ENCODE measurements at places on chromosomes 13 and 19.

GRCh38 chr13:59856281-59856810 is 307.4 kb downstream of the DIAPH3 start:
- DNase-seq, result no peak

GRCh38 chr13:100273552-100273951 is 184.7 kb downstream of the PCCA start:
- no peak for DNase-seq

- no peak for DNase-seq
Observed at GRCh38 chr19:45774765-45775164, 5.7 kb upstream of the SIX5 start.

GRCh38 chr13:101149735-101150384 is 266.4 kb downstream of the NALCN start:
- DNase-seq, result no peak

- DNase-seq, result no peak
Observed at GRCh38 chr19:11806354-11807098, 7.5 kb upstream of the ZNF440 start.

DNA sequence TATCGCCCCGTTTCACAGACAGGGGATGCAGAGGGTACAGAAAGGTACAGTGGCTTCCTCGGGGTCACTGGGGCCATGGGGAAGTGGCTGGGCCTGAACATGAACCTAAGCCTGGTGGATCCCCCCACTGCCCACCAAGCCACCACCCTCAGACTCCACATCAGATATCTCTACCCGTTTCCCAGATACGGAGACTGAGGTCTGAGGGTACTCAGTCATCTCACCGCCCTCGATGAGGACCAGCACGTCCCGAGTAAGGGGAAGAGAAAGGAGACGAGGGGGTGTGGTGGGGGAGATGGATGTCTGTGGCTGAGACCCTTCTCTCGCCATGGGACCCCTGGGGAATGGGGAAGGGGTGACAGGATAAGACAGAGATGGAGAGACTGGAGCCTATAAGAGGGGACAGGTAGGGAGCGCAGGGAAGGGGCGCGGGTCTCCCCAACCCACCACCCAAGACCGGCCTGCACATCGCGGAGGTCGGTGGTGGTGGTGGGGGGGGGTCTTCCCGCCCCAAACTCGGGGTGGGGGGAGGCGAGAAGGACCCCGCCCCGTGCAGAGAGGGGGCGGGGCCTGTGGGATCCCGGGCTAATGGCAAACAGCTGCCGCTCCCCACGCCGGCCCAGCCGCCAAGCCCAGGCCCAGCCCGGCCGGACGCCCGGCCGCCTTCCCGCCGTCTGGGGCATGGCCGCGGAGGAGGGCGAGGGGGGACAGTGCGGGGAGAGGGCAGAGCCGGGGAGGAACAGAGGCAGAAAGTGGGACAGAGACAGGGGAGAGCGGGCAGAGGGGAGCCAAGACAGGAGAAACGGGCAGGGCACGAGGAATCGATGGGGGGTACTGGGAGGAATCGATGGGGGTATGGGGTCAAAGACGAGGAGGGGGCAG is 698 bp downstream of the KANK2 start:
- DNase-seq, result no peak

GRCh38 chr13:49821216-49822009 is 28.9 kb upstream of the KPNA3 start:
- no peak for DNase-seq

- no peak for DNase-seq
Observed at GRCh38 chr19:19657397-19657783, 6.1 kb downstream of the ATP13A1 start.

GRCh38 chr13:30829833-30830637 is 76.0 kb upstream of the MEDAG start:
- DNase-seq, result no peak

- no peak for DNase-seq
Observed at GRCh38 chr13:109427148-109427547, 359.2 kb downstream of the IRS2 start.

DNA sequence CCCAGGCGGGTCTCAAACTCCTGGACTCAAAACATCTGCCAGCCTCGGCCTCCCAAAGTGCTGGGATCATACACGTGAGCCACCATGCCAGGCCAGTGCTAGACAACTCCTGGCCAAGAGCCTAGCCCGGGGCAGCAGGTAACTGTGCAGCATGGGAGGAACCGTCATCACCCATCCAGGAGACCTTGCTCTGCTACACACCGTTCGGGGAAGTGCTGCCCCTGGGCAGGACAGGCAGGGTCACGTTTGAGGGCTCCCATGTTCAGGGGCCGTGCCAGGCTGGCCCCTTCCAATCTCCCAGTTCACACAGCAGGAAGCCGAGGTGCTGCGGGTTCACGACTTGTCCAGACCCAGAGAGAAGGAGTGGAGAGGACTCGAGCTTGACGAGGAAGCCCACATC is 35.1 kb downstream of the NAXD start:
- DNase-seq, result no peak

DNA sequence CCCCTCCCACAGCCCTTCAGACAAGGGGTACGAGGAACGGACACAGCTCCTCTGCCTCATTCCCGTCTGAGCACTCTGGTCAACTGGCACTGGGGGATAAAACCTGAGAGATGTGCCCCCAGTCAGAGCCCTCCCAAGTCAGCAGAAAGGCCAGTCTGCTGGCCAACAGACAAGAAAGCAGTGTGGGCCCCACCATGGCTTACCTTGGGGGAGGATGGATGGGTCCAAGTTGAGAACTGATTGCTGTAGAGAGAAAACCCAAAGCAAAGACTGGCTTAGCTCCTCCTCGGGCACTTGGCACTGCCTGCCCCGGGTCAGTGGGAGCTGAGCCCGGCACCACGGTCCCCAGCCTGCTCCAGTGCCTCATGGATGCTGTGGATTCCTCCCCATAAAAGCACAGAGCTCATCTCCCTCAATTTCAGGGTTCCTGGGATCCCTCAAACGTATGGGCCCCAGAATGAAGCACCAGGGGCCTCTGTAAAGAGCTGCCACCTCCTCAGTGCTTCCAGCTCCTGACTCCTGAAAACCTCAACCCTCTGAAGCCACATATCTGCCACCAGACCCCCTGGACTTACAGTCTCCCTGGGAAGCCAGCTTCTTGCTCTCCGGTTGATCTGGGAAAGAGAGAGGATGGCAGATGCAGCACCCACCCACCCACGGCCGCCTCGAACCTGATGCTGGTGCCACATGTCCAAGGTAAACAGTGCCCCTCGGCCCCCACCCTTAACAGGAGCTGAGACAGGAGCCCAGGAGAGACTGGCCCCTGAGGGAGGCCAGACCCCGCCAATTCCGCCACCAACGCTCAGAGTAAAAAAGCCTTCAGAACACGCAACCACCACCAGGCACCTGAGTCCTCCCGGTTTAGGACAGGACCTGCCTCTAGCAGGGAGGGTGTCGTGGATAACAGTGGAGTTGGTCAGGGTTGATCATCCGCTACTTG is 3.3 kb downstream of the KHSRP start:
- no peak for DNase-seq

- no peak for DNase-seq
Observed at GRCh38 chr13:28251466-28251865, 113.1 kb downstream of the PAN3 start.

DNA sequence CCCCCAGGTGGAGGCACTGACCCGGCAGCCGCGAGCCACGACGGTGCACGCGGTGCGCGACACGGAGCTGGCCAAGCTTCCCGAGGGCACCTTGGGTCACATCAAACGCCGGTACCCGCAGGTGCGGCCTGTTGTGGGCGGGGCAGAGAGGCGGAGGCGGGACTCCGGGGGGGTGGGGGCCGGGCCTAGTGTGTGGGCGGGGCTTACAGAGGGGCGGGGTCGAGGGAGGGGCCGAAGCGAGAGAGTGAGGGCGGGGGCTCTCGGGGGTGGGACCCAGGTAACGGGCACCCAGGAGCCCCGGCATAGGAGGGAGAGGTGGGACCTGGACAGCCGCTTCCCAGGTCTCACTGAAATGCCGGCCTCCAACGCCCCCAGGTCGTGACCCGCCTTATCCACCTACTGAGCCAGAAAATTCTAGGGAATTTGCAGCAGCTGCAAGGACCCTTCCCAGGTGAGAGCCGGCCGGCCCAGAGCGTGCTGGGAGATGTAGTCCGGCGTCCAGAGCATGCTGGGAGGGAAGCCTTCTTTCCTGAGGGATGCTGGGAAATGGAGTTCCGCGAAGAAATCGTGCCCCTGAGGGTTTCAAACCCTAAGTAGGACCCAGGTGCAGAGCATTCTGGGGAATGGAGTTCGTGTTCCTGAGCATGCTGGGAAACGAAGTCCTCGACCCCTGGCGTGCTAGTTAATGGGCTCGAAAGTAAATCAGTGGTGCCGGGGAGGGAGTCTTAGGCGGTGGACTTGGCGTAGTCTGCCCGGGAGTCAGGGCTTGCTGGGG is 15.7 kb downstream of the PNPLA6 start:
- no peak for DNase-seq

GRCh38 chr19:10621966-10622365 is 3.4 kb upstream of the SLC44A2 start:
- DNase-seq, result no peak

DNA sequence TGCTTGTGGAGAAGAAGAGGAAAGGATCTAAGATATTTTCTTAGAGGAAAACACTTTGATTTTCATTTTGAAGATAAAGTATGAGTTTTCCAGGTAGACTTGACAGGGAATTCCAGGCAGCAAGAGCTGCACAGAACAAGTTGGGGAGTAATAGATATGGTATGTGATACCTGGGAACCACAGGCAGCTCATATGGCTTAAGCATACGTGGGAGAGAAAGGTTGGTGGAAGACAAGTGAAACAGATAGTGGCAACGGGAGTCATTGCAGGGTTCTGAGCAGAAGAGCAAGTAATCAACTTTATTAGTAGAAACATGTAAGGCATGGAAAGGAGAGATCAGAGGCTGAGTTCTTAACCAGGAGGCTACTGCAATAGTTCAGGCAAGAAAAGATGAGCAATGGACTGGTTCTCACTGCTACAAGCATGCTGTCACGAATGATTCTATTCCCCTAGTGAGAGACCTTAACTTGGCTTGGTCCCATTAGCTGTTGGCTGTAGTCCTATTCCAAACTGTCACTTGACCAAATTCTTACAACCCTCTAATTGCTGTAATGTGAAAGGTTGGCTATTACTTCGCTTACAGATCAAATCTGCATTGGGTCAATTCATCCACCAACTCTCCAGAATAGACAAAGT is 217.9 kb downstream of the VWA8 start:
- no peak for DNase-seq

DNA sequence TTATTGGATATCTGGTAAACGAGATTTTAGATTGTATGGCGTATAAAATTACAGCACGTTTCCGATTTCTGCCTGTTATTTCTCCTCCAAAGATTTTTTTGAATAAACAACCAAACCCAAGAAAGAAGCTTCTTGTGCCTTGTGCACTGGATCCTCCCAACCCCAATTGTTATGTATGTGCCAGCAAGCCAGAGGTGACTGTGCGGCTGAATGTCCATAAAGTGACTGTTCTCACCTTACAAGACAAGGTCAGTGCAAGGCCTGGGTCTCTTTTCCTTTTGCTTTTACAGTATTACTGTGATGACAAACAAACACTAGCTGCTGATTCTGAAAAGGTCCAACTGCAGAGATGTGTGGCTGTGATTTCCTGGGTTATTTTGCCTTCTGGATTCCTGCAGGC is 22.9 kb upstream of the WTIP start:
- DNase-seq, result no peak

DNA sequence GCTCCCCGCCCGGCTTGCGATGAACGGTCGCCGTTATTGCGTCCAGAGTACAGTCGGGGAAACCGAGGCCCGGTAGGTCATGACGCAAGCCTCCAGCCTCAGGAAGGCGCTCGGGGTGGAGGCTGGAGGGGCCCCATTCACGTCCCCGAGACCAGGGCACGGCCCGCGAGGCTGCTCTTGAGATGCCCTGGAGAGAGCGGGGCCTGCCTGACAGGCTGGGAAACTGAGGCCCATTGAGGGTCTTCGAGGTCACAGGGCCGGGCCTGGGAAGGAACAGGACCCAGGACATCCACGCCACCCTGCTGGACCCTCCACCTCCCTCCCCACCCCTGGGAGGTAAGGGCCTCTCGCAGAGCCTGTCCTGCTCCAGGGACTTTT is 367 bp downstream of the NDUFS7 start:
- no peak for DNase-seq

DNA sequence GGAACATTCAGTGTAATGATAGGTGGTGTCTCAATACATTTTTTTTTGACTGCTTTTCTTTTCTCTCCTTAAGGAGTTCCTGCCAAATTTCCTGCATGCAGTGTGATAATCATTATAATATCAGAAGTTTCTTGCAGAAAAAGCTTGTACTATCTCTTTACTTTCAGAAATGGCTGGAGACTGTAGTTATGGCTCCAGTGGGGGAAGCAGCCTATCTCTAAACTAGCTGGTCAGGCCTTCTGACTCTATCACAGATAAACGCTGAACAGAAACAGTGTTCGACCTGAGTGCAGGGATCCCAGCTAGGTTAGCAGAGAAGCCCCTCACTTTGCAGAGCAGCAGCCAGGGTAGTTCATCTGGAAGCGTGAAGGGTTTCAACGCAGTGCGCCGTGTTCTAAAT is 1.9 kb downstream of the CCNE1 start:
- DNase-seq, result no peak

All from cortex of kidney (tissue), 1 donor.